Neural progenitor cell (in vitro differentiated cells): ENCODE measurements at places on chromosomes 5 and 9. TPM values are rescaled to one million over a fixed set of nuclear protein-coding genes. Genes with fewer than 3 reads are reported as not detected.

GRCh38 chr9:93186215-93186945 is 2.4 kb downstream of the WNK2 start:
- peak; percentile 48 for DNase-seq

NFIB gene
- 0.30 and 0.40 TPM in 2 replicates for total RNA-seq

CLIC3 gene
- total RNA-seq: not detected in 2 replicates

GRCh38 chr9:77575785-77576184 is 72.3 kb downstream of the GNA14 start:
- DNase-seq: peak; percentile 78

SOX30 gene
- total RNA-seq: 0.06 and 0.17 TPM in 2 replicates

REEP5 gene
- total RNA-seq: 14.3 and 17.1 TPM in 2 replicates

DNA sequence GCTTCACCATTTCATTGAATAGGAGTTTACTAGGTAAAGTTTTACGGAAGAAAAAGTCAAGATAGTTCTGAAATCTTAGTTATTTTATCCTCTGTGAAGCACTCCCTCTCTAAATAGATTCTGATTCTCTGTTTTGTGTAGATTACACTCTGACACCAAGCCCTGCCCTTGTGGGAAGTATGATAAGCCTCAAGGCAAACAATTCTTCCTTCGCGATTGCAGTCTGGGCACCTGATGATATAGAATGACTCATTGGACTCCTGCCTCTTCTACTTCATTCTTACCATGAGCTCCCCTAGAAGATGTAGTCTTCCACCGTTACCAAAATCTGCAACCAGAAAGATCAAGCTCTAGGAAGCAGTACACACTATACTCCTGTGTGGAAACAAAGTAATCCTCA is 626.9 kb upstream of the PTGER4 start:
- DNase-seq: no peak

PKD2L2 gene
- total RNA-seq: not detected in 2 replicates

GRCh38 chr9:101601904-101602765 is 7.4 kb upstream of the PPP3R2 start:
- peak; percentile 72 for DNase-seq

DNA sequence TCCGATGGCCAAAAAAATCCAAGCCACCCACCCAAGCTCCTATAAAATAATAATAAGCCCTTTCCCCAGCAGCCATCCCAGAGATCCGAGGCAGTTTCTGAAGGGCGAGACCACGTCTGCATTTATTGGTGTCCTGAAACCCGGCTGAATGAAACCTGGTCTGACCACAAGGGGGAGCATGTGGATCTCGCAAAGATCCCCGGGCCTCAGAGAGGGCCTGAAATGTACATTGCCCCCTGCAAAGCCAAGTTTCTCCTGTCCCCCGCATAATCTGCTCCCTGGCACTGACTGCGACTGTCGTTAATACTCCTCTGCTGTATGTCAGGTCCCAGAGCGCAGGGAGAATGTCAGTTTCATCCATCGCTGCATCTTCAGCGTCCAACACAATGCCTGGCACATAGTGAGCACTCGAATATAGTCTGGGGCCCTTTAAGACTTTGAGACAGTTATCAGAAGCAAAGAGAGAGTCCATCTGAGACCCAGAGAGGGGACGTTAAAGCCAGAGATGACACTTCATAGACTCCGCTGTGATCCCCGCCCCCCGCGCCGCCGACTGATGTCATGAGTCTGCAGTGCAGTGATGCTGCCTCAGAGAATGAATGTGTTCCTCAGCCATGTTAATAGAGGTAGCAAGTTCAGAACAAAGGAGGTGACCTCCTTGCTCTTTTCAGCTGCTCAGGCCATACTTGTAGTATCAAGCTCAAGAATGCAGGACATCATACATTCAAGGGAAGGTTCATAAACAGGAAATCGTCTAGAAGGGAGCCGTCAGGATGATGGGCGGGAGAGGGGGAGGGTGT is 74.5 kb upstream of the BARHL1 start:
- DNase-seq: peak; percentile 84

DNA sequence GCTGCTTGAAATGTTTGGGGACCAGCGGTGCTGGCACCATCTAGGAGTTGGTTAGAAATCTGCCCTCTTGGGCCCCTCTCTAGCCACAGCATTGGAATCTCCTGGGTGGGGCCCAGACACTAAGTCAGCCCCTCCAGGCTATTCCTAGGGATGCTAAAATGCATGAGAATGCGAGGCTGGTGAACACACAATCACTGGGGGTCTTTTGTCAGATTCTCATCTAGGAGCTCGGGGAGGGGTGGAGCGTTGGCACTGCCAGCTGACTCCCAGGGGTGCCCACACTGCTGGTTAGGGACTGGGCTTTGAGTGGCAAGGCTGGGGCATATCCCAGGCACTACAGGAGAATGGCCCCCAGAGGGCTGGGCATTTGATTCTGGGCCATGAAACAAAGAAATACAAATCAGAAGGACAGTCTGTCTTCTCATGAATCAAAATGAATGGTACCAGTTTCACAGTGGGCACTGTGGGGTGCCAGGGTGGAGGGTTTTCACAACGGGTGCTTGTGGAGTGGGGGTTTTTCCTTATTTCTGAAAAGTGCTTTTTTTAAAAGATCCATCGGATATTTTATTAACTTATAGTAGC is 127.8 kb upstream of the RAPGEF1 start:
- no peak for DNase-seq

KIF4B gene
- total RNA-seq: 0.12 TPM in 1 of 2 replicates, not detected in the other

GRCh38 chr5:109312695-109313094 is 97.1 kb downstream of the PJA2 start:
- DNase-seq: no peak

N4BP3 gene
- total RNA-seq: 4.1 and 12.8 TPM in 2 replicates

NRARP gene
- 20.7 and 25.2 TPM in 2 replicates for total RNA-seq

- DNase-seq: no peak
Observed at GRCh38 chr5:50715001-50715400, 48.6 kb downstream of the PARP8 start.

GRCh38 chr5:139597134-139597533 is 36.0 kb downstream of the UBE2D2 start:
- no peak for DNase-seq

DNA sequence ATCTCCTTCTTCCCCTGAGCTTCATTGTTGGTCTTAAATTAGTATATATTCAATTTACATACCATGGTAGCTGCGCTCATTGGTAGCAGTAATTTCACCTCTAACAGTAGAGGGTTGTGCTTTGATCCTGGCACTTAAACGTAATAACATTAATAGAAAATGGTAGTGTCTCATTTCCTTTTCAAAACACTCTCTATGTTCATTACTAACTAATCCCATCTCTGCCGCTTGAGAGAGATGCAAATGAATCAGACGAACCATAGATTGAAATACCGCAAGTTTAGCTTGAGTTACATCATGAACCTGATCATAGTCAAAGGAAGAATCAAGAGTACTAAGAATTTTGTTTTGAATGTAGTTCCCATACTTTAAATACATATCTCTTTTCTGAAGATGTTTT is 2.2 kb downstream of the THBS4 start:
- DNase-seq: no peak

DNA sequence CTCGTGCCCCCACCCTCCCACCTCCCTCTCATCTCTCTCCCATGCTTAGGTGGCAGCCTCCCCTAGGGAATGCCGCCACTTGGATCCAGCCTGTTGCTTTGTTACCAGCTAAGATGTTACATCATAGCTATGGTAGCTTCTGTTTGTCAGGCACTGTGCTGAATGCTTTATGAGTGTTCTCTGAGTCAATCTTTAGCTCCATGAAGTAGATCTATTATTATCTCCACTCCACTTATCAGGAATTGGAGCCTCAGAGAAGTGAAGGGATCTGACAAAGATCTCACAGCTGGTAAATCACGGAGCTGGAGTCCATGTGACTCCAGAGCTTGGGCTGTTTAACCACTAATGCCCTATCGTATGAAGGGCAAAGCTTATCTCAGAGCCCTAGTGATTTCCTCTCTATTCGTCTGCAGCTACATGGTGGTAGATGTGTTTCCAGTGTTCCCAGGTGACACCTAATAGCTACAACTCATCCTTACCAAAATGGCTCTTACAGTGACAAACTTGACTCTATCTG is 54.1 kb downstream of the GARNL3 start:
- DNase-seq: no peak

DNA sequence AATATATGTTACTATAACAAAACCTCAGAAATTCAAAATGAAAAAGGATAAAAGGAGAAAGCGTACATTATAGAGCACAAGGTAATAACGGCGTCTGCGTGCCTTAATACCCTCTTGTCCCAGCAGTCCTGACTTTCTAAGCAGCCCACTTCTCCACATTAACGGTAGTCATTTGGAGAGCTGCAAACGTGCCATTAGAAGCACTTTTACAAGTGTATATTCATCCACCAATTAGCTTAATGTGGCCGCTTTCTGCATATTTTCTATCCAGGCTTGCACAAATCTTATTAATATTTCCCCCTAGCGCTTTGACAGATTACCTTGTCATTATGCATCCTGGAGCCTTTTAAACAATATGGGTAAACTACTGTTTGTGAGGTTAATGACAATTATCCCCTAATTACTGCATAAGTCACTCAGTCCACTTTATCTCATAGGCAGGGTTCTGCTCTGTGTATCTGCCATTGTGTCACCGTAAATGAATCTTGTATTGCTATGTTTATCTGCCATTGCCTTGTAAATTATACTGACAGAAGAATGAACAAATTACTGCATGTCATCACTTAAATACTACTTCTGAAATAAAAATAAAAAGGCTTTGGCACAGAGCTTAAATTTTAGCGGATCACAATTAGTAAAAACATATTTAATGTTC is 421.3 kb downstream of the BNC2 start:
- no peak for DNase-seq

DNA sequence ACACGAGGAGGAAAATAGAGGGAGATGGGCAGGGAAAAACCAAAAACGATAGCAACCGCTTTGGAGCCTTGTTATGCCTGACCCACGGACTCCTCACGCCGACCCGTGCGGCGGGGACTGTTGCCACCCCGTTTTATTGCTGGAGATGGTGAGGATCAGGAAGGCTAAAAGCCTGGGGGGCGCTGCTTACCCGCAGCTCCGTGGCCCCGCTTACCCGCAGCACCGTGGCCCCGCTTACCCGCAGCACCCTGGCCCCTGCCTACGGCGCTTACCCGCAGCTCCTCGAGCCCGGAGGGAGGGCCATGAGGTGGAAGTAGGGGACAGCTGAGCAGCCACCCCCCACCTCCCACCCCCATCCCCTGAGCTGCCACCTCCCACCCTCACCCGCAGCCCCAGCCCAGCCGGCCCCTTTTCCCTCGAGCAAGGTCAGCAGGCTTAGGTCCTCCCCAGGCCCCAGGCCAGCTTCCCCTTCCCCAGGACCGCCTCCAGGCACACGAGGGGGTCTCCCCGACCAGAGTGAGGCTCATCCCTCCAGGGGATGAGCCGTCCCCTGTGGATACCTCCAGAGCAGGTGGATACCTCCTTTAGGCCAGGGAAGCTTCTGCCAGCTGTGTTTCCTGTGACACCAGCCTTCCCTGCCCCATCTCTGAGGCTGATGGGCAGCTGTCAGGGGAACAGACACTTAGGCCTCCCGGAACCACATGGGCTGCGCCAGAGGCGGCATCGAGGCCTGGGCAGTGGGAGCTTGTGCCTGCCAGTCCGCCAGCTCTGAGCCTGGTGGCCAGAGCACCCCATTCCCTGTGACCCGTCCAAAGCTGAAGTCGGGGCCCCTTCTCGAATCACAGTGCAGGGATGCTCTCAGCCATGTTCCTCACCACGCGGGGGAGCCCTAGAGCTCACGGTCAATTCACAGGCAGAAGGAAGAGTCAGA is 92.3 kb downstream of the LMX1B start:
- DNase-seq: peak; percentile 57

- DNase-seq: peak; percentile 38
Observed at GRCh38 chr9:88533951-88534455, 975 bp upstream of the NXNL2 start.

GRCh38 chr9:115672477-115673316 is 480.9 kb upstream of the PAPPA start:
- no peak for DNase-seq

DNA sequence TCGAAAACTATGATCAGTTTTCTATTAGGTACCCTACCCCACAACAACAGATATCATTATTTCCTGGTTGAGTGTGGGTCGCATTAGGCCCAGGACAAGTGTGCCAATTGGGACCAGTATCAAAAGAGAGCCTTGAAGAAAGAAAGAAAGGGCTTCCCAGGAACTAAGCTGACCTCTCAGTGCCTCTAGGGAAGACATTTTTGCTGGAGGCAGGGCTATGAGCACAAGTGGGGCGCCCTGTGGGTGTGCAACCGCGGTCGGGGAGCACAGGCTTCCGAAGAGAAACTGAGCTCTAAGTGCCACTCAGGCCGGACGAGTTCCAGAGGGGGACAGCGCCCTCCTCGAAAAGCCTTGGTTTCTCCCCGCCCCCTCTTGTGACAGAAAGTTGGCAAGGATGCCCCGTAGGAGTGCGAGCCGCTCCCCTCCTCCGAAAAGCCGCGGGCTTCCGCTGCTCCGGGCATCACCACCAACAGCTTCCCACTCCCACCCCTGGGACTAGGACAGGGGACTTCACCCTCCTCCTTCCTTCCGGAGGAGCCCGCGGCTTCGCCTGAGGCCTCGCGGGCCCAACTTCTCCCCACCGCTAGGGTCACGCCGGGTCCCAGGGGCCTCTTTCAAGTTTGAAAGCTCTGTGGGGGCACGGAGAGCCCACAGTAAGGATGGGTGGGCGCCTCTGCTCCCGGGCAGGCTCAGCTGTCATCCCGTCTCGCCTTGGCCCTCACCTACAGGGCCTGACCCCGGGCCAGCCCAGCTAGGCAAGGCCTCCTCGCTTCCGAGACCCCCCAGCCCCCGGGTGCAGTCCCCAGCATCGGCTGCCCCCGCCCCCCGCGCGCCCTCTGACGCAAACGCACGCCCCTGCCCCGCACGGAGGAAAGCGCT is 2.0 kb downstream of the NR2F1-AS1 start:
- peak; percentile 54 for DNase-seq
